ENCODE measurements at places on chromosomes 4 and X.

GRCh38 chr4:66565801-66566200 lies 895.5 kb upstream of the EPHA5 start:
- no peak for DNase-seq

DNA sequence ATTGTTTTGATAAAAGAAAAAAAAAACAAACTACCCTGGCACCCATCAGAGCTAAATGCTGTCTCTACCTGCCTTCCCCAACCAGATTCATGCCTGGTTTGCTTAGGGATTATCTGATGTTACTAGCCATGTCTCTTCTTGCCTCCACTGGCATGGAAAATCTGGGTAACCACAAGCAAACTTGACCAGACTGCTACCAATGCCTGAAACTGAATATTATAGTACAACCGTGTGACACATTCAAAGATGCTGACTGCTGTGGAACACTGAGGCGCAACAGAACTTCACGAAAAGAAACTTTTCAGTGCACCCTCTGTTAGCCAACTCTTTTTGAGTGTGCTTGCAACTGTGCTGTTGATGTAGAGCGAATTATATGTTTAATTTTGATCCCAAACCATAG lies 228.1 kb downstream of the CBR4 start:
- DNase-seq = no peak

DNA sequence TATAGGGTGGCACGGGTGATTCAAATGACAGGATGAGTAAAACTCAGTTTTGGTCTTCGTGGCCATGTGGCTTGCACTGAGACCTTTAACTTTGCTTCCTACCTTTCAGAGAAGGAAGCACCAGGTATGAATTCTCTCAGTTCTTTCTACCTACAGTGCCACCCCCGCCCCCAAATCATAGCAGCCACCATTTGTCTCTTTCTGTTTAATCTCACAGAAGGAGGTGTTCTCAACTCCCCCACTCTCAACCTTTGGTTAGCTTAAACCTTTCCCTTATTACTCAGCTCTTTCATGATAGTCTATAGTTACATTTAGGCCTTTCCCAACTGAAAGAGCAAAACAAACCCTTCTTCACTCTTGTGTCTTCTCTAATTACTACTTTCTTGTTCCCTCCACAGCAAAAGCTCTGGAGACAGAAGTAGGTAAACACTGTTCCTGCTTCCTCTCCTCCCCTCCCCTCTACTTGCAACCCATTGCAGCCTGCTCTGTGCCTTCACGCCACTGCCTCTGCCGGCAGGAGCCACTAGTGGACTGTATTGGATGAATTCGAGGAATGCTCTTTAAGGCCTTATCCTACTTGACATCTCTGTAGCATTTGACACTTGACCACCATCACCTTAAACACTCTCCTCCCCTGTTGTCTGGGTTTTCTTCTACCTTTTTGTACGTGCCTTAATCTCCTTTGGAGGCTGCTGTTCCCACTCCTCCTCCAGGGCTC lies 123.7 kb downstream of the AFF1 start:
- no peak for DNase-seq

DNA sequence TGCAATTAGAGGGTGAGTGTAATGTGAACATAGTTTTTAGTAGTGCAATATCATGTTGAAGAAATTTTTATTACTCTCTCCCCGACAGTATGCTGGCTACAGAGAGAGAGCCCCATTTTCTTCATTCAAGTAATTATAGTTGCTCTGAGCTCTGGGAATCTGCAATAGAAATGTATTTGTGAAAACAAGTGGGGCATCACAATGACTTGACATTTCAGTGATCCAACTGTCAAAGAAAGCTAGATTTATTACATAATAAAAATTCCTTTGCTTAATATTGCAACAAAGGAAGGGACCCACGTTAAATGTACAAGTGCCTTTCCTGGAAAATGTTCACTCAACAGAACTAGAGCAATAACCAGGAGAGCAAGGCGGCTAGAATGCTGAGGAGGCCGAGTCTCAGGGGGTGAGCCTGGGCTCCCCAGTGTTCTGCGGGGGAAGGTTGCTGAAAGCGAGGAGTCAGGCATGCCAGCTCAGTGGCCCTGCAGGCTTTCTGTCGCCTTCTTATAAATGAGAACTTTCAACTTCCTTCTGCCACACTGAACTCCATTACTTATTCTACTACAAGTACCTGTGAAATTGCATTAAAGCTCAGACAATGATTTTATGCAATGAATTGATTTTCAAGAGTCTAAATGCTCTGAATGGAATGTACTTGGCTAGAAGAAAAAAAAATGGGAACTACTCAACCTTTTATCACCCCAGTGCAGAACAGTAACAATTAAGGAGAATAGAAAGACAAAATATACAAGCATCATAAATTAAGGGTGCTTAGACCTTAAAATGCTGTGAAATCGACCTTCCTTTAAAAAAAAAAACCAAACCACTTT lies 476.4 kb downstream of the AFF2 start:
- DNase-seq = no peak

DNA sequence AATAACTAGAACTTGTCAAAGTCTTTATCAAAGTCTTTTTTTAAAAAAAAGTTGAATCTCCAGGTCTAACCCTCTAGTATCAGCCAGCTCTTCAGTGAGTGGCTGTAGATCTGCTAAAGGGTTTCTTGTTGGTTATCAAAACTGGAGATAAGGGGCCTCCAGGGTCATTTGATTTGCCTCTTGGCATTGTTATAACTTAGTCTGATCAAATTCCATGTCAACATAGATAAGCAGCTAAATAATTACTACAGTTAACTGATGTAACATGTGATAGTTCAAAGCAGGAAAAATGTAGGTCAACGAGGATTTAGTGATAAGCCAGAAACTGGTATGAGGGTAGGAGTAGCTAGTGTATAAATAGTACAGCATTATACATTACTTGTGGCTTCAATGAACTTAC lies 465.1 kb downstream of the PDHA2 start:
- DNase-seq = no peak

- DNase-seq = no peak
Observed at GRCh38 chr4:85783483-85783882, 308.5 kb downstream of the ARHGAP24 start.

GRCh38 chr4:41318839-41319530 lies 62.3 kb downstream of the UCHL1 start:
- no peak for DNase-seq

DNA sequence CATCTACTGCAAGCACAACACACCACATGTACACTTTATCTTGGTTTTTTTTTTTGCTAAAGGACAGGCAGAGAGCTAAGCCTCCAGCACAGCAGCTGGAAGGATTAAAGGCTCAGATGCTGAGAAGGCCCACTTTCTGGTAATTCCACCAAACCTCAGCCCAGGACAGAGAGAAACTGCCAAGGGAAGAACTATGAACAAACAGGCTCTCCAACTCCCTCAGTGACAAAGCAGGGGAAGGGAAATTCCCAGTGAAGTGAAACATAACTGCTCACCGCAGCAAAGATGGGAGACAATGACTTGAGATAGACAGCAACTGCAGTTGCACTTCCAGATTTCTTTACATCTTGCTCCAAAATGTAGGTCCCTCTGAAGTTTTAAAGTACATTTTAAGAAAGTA lies 4.8 kb downstream of the PROM1 start:
- DNase-seq = no peak

DNA sequence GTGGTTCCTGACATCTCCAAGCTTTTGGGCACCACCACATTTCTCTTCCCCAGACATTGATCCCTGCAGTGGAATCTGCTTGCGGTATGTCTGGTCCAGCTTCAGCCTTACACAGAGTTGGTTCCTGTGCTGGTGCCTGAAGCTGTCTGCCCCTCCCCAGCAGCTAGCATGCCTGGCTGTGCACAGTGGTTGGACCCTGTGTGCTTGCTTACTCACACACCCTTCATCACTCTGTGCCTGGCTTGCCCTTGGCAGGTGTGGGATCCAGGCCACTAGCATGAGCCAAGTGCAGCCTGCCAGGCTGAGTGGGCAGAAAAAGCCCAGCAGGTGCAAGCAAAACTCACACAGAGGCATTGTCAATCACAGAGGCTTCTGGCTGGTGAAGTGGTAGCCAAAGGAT lies 473.8 kb downstream of the ACTRT1 start:
- no peak for DNase-seq

GRCh38 chr4:102723511-102723910 lies 37.3 kb downstream of the MANBA start:
- no peak for DNase-seq

GRCh38 chr4:8468746-8469535 lies 28.4 kb downstream of the TRMT44 start:
- peak; percentile 46 for DNase-seq

GRCh38 chr4:174378951-174379350 lies 95.2 kb downstream of the CEP44 start:
- no peak for DNase-seq

GRCh38 chr4:35461931-35462659 lies 782.2 kb downstream of the ARAP2 start:
- no peak for DNase-seq

DNA sequence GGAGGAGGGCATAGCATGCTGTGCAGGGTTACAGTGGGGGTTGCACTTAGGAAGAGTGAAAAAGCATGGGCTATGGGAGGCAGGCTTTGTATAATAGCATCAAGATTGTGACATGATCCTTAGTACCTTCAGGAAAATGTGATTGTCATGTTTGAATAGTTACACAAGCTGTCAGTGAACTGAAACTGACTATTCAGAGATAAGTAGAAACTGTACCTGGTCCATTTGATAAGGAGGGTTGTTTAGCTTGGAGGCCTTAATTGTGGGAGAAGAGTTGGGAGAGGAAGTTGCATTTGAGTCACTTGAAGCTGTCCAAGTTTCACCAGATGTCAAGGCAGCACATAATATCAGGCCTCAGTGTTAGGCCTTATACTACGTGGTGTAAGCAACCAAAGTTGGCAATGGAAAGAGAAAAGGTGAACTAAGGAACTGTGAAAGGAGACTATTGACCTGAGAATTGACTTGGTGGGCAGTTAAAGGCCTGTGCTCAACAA lies 85.0 kb downstream of the TEX13C start:
- no peak for DNase-seq

DNA sequence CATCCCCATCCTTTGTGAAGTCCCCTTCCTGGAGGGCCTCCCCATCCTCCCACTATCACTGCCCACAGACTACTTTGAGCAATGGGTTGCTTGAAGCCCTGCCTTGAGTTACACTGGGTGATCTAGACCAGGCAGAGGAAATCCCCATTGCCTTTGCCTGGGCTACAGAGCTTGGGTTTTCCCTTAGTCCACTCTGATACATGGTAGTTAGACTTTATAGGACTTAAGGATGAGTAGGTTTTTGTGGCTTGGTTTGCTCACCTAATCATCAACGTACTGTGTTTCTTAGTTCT lies 56.6 kb downstream of the TMEM131L start:
- DNase-seq = no peak

DNA sequence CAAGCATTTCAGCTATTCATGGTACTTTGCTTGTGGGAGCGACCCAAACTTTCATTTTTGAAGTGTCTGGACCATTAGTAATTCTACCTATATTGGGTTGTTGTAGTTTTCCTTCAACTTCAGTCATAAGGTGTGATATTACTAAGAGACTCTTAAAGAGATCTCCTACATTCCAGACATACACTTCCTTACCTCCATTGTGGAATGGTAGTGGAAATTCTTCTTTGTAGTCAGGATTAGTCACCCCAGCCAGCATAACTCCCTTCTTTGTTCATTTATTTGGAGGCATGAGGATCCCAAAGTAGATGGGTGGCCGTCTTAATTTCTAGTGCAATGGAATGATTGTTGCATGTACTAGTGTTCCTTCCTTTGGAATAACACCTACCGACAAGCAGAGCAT lies 991.4 kb downstream of the ARAP2 start:
- no peak for DNase-seq

DNA sequence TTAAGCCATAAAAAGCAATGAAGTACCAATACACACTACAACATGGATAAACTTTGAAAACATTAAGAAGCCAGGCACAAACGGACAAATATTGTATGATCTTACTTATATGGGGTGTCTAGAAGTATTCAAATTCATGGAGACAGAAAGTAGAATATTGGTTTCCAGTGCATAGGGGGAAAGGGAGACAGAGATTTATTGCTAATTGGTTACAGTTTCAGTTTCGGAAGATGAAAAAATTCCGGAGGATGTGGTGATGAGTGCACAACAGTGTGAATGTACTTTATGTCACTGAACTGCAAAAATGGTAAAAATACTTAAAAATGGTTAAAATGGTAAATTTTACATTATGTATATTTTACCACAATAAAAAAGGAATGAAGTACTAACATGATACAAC lies 5.1 kb upstream of the PRDX4 start:
- DNase-seq = no peak

GRCh38 chrX:113743069-113743468 lies 840.8 kb upstream of the HTR2C start:
- DNase-seq = no peak

DNA sequence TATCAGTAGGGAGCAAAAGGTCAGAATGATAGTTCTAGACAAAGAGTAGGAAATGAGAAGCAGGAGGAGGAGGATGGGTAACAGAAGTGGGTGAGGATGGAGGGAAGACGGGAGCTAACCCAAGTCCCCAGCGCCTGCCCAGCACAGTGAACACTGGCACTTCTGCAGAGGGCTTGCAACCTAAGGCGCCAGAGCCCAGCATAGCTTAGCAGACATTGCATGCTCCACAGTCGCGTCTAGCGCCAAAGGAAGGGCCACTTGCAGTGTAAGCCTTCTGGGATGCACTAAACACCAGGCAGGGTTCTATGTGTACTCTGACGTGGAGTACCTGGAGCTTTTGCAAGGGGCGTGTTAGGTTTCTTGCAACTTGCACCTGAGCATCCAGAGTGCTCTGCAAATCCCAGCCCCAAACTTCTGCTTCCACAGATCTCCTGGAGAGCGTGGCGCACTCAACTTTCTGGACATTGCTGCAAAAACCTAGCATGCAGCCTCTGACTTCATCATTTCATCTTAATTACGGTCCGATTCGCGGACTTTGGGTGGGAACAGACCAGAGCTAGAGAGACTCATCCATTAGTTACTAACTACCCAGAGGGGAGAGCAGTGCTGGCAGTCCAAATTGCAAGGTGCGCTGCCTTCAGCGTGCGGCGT lies 46.5 kb upstream of the NKAP start:
- no peak for DNase-seq

- DNase-seq = peak; percentile 47
Observed at GRCh38 chr4:55768291-55768690, 51.3 kb upstream of the EXOC1L start.

GRCh38 chr4:175720067-175720466 lies 92.0 kb downstream of the GPM6A start:
- no peak for DNase-seq

GRCh38 chrX:18681996-18682395 lies 10.1 kb upstream of the RS1 start:
- no peak for DNase-seq

DNA sequence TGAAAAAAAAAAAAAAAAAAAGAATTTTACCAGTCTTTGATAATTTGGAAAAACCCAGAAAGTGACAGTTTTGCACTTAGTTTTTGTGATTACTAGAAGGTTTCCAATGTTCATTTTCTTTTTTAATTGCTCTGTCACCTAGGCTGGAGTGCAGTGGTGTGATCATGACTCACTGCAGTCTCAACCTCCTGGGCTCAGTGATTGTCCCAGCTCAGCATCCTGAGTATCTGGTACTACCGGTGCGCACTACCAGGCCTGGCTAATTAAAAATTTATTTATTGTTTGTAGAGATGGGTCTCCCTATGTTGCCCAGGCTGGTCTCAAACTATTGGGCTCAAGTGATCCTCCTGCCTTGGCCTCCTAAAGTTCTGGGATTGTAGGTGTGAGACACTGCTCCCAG lies 3.3 kb downstream of the NUDT9 start:
- no peak for DNase-seq
